ENCODE measurements at places on chromosomes 5 and 9.

DNA sequence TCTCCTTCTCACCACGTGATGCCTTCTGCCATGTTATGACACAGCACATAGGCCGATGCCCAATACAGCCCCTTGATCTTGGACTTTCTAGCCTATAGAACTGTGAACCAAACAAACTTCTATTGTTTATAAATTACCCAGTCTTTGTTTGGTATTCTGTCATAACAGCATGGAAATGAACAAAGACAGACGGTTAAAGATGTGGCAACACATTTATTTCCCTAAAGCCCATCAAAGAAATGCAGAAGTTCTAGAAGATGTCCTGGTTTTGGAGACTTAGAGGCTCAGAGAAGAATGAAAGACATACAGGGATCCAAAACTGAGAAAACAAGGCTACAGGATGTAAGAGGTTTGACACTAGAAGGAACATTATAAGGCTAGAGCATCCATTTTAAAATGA, 600.8 kb upstream of the DAB2 start:
- DNase-seq: no peak

DNA sequence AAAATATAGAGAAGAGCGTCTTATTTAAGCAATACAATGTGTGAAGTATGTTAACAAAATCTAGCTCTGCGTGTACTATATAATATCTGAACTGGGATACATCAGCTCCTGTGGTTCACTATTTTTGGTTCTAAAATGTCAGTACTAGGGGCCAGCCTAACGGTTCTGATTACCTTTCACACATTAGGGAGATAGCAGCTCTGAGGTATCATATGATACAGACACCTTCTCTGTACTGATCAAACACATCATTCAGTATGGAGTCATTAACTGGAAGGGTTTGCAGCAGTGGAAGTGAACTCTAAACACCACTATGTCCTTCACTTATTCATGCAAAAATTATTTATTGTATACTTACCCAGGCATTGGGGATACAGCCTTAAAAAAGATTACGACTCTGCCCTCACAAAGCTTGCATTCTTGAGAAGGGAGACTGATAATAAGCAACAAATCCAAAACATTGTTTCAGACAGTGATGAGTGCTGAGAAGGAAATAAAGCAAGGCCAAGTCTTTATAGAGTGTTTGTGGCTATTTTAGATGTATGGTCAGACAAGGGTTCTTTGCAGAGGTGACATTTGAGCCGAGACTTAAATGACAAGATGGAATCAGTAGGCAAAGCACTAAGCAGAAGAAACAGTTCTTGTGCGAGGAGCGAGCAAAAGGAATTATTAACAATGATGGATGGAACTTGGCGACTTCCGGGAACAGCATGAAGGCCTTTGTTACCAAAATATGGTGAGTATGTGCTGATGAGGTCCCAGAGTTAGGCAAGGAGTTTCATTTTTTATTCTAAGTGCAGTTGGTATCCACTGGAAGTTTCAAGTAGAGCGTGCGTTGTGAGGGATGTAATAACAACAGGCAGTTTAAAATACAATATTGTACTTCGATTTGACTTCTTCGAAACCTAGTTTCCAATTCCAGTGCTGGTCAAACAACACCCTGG, 1.8 kb upstream of the LNPEP start:
- DNase-seq: no peak

GRCh38 chr9:114054191-114054690, 23.9 kb downstream of the AMBP start:
- no peak for DNase-seq

- no peak for DNase-seq
Measured at GRCh38 chr9:125329978-125330377, 68.4 kb downstream of the GAPVD1 start.

GRCh38 chr5:138466125-138466899, 1.0 kb downstream of the EGR1 start:
- no peak for DNase-seq

DNA sequence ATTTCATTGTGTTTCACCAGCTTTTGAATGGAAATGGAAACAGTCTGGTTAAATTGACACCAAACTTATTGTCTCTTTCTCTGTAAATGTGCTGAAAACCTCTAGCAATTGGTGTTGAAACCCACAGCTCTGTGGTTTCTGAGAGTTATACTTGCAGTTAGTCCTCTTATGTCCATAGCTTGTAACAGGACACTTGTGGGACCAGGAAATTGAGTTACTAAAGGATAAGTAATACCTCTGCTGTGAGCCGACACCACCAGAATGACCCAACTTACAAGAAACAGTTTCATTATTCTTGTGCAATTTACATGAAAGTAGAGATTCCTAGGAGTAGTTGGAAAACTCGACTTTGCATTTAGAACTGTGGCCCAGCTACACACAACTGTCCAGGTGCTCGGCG, 191.5 kb downstream of the CFAP90 start:
- no peak for DNase-seq

- DNase-seq: peak; percentile 43
Measured at GRCh38 chr9:97889941-97890887, 32.1 kb downstream of the TRMO start.

GRCh38 chr5:69489246-69489645, 3.3 kb upstream of the OCLN start:
- DNase-seq: no peak

- DNase-seq: no peak
Measured at GRCh38 chr9:115182264-115182663, 64.3 kb upstream of the TNC start.

- no peak for DNase-seq
Measured at GRCh38 chr9:18487611-18488010, 13.7 kb downstream of the ADAMTSL1 start.

GRCh38 chr5:66743344-66743743, 147.2 kb downstream of the MAST4 start:
- DNase-seq: no peak

GRCh38 chr5:107464876-107465275, 205.9 kb downstream of the EFNA5 start:
- no peak for DNase-seq

- DNase-seq: no peak
Measured at GRCh38 chr9:126151031-126151685, 175.5 kb upstream of the MVB12B start.

- DNase-seq: no peak
Measured at GRCh38 chr9:94086486-94087345, 2.5 kb downstream of the PTPDC1 start.

GRCh38 chr5:172283862-172284610, 472 bp upstream of the UBTD2 start:
- peak; percentile 84 for DNase-seq

GRCh38 chr5:12292610-12293204, 388.5 kb upstream of the CTNND2 start:
- no peak for DNase-seq

DNA sequence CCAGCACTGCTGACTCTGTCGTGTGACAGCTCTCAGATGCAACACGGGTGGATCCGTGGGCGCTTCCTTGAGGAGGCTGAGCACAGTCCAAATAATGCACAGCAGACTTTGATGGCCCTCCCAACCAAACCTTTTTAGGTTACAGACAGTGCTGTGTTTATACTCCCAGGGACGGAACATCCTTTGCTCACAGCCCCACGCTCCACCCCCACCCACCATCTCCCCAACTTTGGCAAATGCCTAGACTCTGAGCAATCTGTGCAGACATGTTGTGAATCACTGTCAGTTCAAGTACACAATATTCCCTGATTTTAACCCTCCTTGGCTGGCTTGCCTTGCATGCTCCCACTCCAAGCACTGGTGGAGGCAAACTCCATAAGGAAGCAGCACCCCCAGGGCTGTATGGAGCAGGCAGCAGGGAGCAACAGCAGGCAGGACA, 324.6 kb downstream of the MLLT3 start:
- no peak for DNase-seq

- no peak for DNase-seq
Measured at GRCh38 chr9:76629205-76629990, 134.8 kb upstream of the PCA3 start.

- no peak for DNase-seq
Measured at GRCh38 chr5:30802961-30803705, 390.4 kb upstream of the CDH6 start.

- peak; percentile 90 for DNase-seq
Measured at GRCh38 chr5:132322266-132322665, 28.1 kb downstream of the SLC22A4 start.

DNA sequence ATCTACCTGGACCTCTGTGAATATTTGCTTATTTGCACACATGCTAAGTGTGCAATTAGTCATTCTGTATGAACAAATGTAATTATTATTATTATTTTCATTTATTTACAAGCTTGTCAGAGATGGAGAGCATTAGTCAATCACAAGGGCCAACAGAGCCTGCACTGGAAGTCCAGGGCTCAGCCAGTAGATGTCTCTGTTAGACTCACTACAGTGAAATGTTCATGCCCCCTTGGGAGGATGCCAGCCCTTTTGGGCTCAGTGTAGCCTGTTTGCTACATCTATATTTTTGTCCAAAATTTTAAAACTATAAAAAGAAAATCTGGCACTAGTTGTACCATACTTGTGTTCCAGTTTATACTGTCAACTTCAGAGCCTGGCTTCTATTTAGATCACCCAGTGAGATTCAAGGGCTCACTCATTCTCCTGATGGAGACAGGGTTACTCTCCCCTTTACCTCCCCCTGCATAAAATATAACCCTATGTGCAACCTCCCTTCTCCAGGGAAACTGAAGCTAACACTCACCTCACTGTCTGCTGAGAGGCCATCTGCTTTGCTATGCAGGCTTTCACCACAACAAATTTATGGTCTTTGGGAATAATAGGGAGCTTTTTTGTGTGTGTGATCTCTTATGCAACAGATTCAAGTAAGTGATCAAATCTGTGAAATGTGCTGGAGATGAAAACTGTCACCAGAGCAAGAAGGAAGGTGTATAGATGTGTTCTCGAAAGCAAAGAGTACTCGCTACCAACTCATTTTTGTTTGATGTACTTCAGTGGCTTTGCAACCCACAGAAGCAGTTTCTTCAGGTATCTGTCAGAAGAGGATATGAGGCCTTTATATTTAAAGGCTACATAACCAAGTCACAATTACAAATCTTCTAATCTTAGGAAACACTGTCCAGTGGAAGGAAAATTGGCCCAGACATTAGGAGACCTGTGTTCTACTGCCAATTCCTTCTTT, 99.9 kb upstream of the TLE4 start:
- DNase-seq: no peak

DNA sequence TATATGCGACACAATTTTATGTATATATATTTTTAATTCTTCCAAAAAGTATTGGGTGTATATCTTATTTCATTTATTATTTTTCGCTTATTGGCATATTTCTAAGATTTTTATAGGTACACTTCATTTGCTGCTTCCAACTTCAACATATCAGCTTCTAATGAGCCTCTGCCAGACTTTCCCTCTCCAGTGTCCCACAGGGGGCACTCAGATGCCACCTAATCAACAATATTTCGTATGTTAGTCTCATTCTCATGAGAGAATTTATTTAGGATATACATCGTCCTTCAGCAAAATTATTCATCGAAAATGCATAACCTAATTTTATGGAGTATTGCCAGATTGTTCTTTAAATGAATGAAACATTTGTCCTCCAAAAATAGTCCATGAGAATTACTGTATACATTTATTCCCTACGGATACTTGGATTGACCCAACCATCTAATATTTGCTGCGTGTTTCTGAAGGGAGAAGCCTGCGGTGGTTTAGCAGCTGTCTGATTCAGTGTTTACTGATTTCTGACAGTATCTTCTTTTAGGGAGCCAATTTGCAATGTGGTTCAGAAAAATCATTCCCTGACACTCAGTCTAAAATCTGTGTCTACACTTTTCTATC, 100.6 kb upstream of the SELENOP start:
- no peak for DNase-seq

GRCh38 chr5:131968396-131968954, 23.0 kb upstream of the MEIKIN start:
- DNase-seq: no peak

DNA sequence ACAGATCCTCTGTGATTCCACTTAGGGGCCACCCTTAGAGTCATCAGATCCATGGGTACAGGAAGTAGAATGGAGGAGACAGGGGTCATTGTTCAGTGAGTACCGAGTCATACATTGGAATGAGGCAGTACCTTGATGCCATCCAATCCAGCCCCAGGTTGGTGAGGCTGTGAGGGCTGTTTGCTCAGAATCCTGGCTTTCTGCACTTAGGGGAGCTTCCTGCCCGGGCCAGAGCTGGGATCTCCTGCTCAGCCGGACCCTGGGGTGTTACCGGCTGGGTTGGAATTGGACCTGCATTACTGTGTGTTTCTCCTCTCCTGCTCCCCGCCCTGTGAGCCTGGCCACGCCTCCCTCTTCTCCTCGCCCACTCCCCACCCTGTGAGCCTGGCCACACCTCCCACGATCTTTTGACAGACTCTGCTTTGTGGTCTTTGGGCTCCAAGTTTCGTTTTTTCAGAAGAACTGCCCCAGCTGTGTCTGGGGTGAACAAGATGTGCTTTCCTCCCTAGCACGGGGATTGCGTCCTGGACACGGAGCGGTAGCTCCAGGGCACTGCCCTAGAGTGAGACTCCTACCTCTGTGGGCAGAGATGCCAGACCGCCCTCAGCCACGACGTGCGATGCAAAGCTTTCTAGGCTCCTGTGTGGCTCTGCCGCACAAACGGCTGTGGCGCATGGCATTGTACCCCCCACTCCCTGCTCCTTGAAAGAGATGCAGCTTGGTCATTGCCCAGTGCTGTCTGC, 15.4 kb downstream of the TRAF2 start:
- no peak for DNase-seq

DNA sequence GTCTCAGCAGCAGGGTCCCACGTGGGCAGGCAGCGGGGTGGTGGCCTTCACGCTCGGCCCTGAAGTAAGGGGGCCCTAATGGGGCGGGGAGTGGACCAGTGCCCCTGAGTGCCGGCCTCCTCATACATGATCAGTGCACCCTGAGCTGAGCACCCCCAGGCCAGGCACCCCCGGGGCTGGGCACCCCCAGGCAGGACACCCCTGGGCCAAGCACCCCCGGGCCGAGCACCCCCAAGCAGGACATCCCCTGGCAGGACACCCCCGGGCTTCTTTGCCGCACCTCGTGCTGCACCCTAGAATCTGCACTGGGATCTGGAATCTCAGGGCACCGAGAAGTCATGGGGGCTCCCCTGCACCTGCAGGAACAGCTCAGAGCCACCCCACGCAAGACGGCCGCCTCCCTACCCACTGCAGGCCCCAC, 51.4 kb downstream of the EXD3 start:
- DNase-seq: no peak

- no peak for DNase-seq
Measured at GRCh38 chr5:81749192-81749560, 1.7 kb downstream of the SSBP2 start.

- peak; percentile 96 for DNase-seq
Measured at GRCh38 chr9:76562511-76562911, 103.5 kb downstream of the GCNT1 start.

DNA sequence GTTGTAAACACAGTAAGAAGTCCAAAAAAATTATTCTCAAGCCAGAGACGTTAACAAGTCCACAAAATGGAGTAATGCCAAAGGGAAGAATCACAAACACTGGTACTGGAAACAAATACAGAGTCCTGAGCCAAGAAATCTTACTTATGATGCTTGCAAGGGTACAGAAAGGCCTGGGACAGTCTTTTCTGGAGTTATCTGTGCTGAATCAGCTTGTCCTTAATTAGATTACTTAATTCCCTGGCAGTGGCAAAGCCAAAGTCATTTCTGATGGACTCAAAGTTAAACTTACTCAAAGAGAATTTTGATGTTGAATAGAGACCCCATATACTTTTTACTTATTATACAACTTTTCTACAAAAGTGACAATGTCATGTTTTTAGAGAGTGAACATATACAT, 610.5 kb upstream of the ITGA1 start:
- no peak for DNase-seq

Measured in trophoblast cell (in vitro differentiated cells and primary cell).